SK-MEL-5 (cell line): ENCODE measurements at places on chromosomes 6 and 20.

DNA sequence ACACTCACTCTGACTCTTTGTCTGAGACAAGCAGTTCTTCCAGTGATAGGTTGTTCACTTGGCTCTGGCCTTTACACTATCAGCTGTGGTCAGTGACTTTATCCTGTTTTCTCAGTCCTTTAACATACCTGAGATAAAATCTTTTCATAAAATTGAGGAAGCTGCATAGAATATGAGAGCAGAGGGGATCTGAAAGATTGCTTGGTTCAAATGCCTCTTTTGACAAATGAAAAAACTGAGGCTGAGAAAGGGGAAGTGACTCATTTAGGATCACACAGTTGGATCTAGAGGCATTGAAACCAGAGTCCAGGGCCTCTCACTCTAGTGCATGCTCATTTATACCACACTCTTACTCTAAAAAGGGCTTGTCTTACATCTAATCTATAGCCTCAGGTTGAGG lies 277.0 kb upstream of the TBX18 start:
- no peak for DNase-seq

DNA sequence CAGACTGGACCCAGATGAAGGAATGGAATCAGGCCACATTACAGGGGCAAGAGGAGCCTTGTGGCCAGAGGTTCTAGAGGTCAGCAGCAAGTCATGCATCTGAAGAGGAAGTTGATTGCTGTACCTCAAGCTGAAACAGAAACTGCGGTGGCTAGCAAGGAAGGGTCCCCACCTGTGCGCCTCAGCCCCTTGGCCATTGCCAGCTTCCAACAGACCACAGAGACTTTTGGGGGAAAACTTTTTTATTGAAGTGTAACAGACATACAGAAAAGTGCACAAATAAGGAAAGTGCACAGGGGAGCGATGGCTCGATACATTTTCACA lies 26.8 kb upstream of the SLC9A8 start:
- DNase-seq = no peak

- DNase-seq = peak; percentile 76
Measured at GRCh38 chr6:34284563-34285447, 36.0 kb upstream of the SMIM29 start.

- DNase-seq = no peak
Measured at GRCh38 chr20:32894711-32895355, 36.1 kb downstream of the EFCAB8 start.

DNA sequence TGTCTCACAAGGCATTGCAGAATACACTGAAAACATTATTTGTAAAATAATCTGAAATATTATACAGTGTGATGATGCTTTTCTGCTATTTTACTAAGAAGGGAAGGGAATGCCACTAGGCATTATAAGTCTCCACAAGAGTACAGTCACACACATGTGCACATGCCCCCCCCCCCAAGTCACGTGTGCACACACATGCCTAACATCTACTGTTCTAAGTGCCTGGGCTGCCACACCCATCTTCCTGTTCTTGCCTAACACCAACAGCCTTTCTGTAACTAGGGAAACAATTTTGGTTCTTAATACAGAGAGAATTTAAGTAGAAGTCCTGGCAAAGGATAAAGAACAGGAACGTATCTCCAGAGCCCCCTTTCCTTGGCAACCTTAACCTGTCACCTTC lies 58.2 kb upstream of the BCLAF1 start:
- no peak for DNase-seq

DNA sequence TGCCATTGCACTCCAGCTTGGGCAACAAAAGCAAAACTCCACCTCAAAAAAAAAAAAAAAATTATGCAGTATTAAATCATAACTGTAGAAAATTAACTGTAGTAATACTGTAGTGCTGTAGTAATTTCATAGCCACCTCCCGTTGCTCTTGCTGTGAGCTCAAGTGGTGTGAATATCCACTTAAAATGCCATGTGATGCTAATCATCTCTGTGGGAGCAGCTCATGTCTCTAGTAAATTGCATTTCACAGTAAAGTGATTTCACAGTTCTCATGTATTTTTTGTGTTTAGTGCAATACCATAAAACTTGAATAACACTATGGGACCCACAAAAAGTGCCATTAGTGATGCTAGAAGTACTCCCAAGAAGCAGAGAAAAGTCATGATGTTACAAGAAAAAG lies 14.4 kb upstream of the FAM217A start:
- DNase-seq = no peak
